ENCODE measurements at places on chromosomes 12 and 14.
A peak's percentile ranks its signal among the peaks of the same experiment; 100 is the strongest.

- no peak for DNase-seq
Observed at GRCh38 chr14:102197317-102197853, 57.7 kb downstream of the WDR20 start.

DNA sequence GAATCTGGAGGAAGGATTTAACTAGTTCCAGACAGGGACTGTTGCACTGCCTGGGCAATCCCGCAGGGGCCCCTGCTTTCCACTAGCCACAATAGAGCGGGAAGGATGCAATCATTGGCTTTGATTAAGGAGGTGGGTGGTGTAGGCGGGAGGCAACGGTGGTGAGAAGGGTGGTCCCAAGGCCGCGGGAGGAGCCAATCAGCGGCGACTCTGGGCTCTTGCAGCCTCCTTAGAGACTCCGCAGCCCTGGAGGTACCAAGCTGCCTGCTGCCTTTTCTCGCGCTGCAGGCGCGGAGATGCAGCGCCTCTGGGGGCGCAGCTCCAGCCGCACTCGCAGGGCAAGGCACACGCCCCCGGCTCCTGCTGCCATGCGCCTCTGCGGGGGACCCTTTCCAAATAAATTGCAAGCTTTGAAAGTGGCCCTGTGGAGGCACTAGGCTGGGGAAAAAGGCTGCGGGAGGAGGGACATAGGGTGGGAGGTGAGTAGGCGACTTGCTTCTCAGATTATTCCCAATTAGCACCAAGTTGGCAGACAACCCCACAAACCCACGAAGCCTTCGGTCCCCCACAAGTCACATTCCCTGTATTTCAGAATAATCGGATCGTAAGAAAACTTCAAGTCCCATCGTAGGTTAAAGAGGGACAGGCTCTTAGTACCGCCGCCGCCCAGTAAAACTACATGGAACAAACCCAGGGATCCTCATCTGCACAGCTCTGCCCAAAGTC is 858 bp upstream of the KCNA1 start:
- peak; percentile 32 for DNase-seq

- no peak for DNase-seq
Observed at GRCh38 chr12:19779395-19780056, 340.2 kb downstream of the AEBP2 start.

GRCh38 chr14:25526290-25526689 is 476.3 kb upstream of the STXBP6 start:
- no peak for DNase-seq

DNA sequence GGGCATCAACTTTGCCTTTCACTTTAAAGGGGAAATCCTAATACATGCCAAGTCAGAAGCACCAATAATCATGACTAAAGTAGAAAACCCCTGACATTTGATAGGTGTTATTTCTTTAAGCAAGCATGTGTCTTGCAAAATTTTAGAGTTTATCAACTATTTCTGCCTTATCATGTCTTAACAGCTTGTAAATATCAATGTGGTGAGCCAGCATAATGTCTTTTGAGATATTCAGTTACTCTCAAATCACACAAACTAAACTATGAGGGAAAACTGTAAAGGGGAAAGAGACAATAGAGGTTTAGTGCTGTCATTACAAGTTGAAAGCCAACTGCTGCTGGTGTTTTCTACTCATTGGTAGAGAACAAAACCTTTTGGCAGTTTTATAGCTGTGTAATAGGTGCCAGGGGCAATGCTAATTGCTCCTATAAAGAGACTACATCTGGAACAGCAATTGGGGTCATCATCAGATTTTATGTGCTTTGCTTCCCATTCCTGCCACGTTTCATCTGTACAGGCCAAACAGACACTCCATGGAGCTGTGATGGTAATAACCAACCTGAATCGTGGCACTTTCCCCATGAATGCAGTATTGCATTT is 1027.4 kb downstream of the FSCB start:
- no peak for DNase-seq

DNA sequence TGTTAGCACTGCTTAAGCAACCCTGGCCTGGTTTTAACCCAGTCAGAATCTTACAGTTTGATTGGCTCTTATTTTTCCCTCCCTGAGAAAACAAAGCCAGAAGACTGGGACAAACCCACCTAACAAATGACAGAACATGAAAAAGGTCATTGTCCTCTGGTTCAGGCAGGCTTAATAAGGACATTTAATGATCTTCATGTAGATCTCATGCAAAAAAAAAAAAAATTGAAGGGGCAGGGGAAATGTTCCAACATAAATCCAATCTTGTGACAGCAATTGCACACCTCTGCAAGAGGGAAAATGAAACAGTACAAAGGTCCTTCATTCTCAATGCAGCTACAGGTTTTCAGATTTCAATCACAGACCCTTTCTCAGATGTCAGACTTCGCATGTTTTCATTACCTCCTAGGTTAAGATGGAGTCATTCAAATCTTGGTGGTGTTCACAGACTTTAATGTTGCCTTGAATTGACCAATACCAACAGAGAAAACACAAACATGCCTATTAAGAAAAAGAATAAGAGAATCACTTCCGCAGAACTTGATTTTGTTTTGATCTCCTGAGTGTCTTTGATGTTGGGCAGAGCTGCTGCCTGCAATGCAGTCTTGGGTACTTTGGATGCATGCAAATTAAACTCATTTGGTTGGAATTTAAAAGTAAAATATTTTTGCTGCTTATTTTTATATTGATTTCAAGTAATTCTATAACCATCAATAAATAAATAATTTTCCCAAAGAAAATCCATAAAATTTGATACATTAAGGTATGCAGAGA is 359.0 kb downstream of the BTG1 start:
- DNase-seq: no peak

DNA sequence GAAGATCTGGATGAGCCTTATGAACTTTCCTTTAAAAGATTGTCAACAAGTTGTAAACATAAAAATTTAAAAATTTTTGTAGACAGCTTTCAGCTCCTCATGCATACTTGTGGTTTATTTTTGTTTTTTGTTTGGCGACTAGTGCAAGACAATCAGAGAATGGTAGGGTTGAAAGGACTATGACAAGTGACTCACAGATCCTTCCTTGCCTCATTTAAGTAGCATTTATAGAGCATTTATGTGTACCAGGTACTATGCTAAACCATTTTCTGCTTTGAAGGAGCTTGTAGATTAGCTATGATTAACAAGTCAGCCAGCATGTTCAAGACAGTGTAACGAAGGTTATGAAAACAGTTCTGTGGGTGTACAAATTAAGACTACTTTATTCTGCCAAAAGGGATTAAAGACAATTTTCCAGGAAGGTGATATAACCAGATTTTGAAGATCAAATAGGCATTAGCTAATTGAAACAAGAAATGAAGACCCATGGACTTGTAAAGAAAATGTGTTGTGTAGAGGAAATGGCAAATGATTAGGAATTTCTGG is 122.0 kb downstream of the PCNX1 start:
- DNase-seq: no peak

- no peak for DNase-seq
Observed at GRCh38 chr12:124292385-124292784, 2.5 kb upstream of the RFLNA start.

- DNase-seq: no peak
Observed at GRCh38 chr12:185576-185955, 28.4 kb downstream of the SLC6A12 start.

GRCh38 chr12:49189731-49190716 is 1.1 kb upstream of the TUBA1A start:
- no peak for DNase-seq

GRCh38 chr12:88325816-88326189 is 183.7 kb downstream of the TMTC3 start:
- DNase-seq: no peak

GRCh38 chr12:34401659-34402227 is 379.4 kb downstream of the ALG10 start:
- no peak for DNase-seq

DNA sequence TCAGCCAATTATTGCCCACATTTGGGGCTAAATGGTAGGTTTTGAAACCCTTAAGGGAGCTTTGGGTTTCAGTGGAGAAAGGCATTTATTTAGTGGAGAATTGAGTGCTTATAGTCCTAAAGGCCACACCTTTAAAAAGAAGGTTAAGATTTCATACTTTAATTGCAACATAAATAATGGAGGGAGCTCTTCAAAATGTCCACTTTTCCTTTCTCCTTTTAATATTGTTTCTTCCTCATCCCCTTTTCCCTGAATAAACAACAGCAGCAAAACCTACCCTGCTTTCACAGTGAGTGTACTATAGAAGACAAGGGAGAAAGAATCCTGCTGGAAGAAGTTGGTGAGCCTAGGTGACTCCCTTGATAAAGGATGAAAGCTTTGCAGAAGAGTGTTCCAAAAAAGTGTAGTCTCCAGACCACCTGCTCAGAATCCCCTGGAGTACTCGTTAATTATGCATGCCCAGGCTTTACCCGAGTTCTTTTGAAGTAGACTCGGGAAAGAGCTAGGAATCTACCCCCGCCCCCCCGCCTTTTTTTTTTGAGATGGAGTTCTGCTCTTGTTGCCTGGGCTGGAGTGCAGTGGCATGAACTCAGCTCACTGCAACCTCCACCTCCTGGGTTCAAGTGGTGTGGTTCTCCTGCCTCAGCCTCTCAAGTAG is 11.5 kb upstream of the EID3 start:
- no peak for DNase-seq

- no peak for DNase-seq
Observed at GRCh38 chr12:75951399-75952278, 79.9 kb downstream of the PHLDA1 start.

DNA sequence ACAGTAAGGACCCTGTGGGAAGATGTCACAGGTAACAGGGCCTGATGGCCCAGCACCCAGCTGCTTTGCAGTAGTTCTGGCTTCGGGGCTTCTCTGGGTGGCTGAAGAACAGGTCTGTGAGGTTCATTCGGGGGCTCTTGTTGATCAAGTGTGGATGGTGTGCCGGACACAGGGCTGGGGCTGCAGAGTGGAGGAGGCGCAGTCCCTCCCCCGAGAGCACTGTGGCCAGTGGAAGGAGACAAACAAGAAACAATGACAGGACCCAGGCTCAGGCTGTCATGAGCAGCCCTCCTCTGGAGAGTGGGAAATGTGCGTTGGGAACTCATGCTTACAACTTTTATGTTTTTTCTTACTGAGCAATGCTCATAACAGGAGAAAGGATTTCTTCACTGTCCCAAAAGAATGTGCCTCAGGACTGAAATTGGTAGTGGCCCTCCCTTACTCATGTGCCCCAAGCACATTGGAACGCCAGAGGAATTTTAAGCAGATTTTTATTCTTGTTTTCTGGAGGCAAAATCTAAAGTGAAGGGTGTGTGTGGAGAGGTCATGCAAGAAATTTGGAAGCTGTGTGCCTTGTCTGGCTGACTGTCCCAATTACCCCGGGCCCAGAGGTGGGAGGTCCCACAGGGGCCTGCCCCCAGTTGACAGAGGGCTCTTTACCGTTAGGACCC is 233.8 kb downstream of the CACNA1C start:
- no peak for DNase-seq

- DNase-seq: peak; percentile 51
Observed at GRCh38 chr12:47904713-47905709, at the start of gene VDR. TSS of gene VDR (minus strand) at chr12:47904994. CDS start at chr12:47879113, 25,881 bp downstream.

- DNase-seq: no peak
Observed at GRCh38 chr12:132618683-132619043, at the start of gene P2RX2. TSS of gene P2RX2 (plus strand) at chr12:132618776. CDS start at chr12:132618817, 41 bp downstream.

GRCh38 chr14:21268617-21269251 is 508 bp downstream of the HNRNPC start:
- no peak for DNase-seq

GRCh38 chr14:33455654-33456345 is 495.1 kb downstream of the EGLN3 start:
- no peak for DNase-seq

DNA sequence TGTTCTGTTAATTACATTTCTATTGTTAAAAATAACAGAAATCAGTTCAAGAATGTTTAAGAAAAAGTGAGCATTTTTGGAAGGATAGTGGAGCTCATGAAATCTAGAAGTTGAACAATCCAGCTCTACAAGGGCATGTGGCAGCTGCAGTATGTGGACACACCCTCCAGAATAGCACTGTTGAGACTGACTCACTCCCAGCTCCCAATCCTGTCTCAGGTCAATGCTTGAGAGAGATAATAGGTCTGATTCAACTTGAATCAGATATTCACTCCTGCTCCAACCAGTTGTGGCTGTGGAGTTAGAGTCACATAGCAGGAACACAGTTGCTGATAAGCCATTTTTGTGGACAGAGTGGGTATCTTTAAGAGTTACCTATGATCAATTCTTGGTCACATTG is 113.0 kb upstream of the NTF3 start:
- DNase-seq: peak; percentile 6

DNA sequence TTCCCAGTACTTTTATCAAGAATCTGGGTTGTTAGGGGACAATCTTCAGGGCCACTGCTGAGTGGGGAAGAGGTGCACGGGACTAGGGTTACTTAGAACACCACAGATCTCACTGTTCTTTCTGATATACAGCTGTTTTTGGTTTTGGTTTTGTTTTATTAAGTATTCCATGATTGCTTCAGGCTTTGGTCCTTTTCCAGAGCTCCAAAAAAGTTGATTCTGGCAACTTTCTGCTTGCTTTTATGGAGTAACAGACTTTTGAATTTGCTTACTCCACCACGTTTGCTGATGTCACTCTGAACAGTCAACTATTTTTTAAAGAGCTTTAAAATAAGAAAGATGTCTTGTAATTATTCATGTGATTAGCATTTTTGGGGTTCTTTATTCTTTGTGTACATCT is 368.1 kb upstream of the FOXG1 start:
- no peak for DNase-seq

- no peak for DNase-seq
Observed at GRCh38 chr12:52862023-52862422, 13.2 kb upstream of the KRT78 start.

DNA sequence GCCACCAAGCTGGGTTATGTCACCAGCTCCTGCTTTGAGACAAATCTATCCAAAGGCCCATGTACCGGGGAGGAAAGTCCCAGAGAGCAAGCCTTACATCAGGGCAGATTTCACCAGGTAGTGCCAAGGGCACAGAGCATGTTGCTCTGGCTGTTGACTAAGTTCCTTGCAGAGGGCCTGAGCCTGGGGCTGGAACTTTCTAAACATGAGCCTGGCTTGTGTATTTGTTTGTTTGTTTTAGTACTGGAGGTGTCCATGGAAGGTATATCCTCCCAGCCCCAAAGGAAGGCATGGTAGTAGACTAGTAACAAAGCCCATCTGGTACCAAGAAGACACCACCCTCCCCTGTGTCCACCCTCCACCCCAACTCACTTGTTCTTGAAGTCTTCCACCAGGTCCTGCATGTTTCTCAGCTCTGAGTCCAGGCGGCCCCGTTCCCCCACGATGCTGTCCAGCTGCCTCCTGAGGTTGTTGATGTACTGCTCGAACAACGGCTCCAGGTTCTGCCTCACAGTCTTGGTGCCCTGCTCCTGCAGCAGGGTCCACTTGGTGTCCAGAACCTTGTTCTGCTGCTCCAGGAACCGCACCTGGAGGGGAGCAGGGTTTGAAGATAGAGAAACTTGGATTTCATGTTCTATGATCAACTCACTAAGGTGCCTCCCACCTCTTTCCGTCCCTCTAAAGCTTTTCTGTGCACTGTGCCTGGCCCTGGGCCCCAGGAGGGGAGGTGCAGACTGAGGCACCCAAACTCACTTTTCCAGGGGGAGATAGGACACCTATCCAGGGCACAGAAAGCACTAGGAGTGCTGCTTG is 1.4 kb downstream of the KRT5 start:
- no peak for DNase-seq

GRCh38 chr12:51005671-51006070 is 20.5 kb downstream of the SLC11A2 start:
- no peak for DNase-seq

- no peak for DNase-seq
Observed at GRCh38 chr12:52677126-52677525, 3.1 kb downstream of the KRT1 start.

- DNase-seq: no peak
Observed at GRCh38 chr12:31362115-31362758, 36.3 kb upstream of the SINHCAF start.

- DNase-seq: no peak
Observed at GRCh38 chr14:68669111-68669511, 123.8 kb downstream of the ZFP36L1 start.

- no peak for DNase-seq
Observed at GRCh38 chr12:132456186-132456943, 33.6 kb upstream of the FBRSL1 start.
